ENCODE measurements at places on chromosomes 5 and 9.

- DNase-seq = no peak
These were observed 55.7 kb upstream of the SPDL1 start for GRCh38 chr5:169527863-169528262.

- DNase-seq = peak; percentile 53
These were observed 3.0 kb downstream of the C8G start for GRCh38 chr9:136947955-136948510.

GRCh38 chr5:38593959-38594358, 37.5 kb upstream of the LIFR start:
- DNase-seq = no peak

DNA sequence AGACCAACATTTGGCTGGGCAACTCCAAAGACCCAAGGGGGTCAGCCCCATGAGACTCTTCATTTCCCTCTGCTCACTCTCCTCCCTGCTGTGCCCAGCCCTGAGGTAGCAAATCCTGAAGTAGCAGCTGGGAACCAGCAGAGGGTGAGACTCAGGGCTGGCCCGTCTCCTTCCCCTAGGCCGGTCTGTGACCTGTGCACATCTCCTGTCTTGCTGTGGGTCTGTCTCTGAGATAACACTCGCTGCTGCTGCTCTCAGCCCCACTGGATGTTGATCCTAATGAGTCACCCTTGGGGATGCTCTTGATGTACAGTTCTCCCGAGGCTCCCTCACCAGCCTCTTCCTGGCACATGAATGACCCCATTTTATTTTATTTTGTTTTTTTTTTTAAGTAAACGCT, 7.3 kb upstream of the OR2V1 start:
- no peak for DNase-seq

- DNase-seq = peak; percentile 47
These were observed 25.7 kb upstream of the RFK start for GRCh38 chr9:76419782-76420380.

- no peak for DNase-seq
These were observed 233.6 kb downstream of the GABRB2 start for GRCh38 chr5:161312882-161313281.

- no peak for DNase-seq
These were observed 107.3 kb upstream of the NFIB start for GRCh38 chr9:14421291-14421690.

GRCh38 chr9:22722492-22722891, 275.9 kb downstream of the DMRTA1 start:
- no peak for DNase-seq

DNA sequence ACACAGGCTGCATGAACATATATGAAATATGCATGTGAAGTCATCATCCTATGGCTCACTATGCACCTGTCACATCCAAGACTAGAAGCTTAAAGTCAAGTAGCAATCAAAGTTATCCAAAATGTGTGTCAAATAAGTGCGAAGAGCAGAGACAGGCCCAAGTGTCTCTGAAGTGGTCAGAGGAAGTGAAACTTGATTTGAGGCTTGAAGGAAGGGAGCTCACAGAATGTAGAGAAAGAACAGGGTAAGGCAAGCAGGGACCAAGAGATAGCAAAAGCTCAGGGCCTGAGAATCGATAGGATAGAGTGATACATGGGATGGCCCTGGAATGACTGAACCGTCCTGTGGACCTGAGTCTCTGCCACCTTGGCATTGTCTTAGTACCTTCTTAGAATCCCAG, 274.3 kb upstream of the TRPC7 start:
- no peak for DNase-seq

DNA sequence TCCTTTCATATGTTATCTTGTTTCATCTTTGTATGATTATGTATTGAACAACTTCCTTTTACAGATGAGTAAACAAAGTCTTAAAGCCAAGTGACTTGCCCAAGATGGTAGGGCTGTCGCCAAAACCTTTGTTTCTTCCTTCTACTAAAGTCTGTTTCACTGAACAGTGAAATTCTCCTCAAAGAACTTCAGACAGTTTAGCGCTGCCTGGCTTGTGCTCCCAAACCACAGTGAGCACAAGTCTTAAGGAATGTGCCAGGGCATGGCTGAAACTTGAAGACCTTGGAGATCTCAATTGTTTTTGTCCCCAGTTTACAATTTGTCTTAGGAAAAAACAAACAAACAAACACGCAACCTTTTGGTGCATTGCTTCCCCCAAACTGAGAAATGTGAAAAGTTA, 273.5 kb downstream of the CRB2 start:
- DNase-seq = no peak

- no peak for DNase-seq
These were observed 29.5 kb downstream of the PLEKHG4B start for GRCh38 chr5:121432-121831.

- no peak for DNase-seq
These were observed 22.1 kb downstream of the SARDH start for GRCh38 chr9:133715866-133716563.

DNA sequence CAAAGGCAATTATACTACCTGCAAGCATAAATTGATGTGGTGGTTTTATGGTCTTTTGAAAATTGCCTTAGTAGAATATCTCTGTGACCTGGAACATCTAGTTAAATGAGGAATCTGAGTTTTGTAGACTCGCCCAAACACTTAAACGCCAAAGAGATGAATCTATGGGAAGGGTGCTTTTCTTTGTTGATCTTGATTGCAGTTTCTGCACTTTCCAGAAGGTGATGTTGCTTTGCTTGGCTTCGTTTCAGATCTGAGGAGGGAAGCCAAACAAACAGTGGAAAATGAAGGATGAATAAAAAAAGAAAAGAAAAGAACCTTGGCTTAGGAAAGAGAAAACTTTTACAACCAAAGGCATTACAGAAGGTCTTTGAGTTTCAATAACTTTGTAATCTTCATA, 1021.2 kb downstream of the NR2F1-AS1 start:
- DNase-seq = peak; percentile 79

DNA sequence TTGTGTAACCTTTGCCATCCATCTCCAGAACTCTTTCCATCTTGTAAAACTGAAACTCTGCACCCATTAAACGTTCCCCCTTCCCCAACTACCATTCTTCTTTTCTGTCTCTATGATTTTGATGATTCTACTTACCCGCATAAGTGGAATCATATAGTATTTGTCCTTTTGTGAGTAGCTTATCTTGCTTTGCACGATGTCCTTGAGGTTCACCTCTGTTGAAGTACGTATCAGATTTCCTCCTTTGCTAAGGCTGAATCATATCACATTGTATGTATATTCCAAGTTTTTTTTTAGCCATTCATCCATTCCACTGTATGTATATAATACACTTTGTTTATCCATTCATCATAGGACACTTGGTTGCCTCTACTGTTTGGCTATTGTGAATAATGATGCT, 2.9 kb upstream of the RNF130 start:
- DNase-seq = no peak

GRCh38 chr9:130465383-130466096, 20.8 kb downstream of the ASS1 start:
- DNase-seq = no peak

Measured in NCI-H460 (cell line).